GM10248 (cell line): ENCODE measurements at places on chromosomes 13 and 19.

GRCh38 chr13:75876142-75877050 is 240.3 kb downstream of the LMO7 start:
- DNase-seq: peak; percentile 42

DNA sequence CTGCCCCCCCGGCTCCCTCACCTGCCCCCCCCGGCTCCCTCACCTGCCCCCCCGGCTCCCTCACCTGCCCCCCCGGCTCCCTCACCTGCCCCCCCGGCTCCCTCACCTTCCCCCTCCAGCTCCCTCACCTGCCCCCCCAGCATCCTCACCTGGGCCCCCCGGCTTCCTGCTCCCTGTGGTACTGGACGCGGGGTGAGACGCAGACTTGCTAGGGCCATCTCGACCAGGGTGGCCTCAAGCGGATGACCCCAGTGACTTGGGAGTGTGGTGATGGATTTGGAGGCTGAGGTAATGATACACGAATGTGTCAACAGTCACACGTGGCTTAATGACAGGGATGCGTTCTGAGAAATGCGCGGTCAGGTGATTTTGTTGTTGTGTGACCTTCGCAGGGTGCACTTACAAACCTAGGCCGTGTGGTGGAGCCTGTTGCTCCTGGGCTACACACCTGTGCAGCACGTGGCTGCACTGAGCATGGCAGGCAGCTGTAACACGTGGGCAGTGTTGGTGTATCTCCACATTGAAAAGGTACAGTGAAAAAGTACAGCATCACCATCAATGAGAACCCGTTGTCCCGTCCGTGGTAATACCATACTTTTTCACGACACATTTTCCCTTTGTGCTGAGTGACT is 197.8 kb downstream of the TEX29 start:
- DNase-seq: no peak

DNA sequence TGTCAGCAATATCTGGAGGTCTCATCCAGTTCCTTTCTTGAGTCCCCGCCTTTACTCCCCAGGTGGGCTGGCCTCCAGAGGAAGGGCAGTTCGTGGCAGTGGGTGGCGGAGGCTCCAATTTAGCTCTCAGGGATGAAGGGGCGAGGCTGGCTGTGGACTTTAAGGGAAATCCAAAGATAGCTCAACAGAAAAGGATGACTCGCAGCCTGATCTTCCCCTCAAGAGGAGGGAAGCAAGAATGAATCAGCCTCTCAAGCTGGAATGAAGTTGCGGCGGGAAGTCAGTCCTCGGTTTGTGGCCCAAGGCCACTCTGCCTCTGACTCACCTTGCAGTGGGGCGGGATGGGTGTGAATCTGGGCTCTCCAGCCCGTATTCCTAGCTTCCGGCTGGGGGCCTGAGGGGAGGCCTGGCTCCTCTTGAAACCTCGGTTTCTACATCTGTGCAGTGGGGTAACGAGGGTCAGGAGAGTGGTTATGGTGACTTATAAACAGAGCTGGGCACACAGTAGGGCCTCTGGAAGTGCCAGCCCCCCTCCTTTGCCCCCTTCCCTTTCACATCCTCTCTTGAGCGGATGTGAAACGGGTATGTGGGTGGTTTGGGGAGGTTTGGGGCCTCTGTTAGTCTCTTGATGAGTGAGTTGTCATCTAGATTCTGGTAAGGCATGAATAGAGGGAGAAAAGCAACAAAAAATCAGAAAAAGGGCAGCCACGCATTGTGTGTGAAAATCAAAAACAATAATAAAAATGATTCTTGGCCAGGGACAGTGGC is 10.5 kb upstream of the SMG9 start:
- peak; percentile 72 for DNase-seq

- DNase-seq: no peak
These were observed 38.6 kb upstream of the GAS6 start for GRCh38 chr13:113902481-113902880.

DNA sequence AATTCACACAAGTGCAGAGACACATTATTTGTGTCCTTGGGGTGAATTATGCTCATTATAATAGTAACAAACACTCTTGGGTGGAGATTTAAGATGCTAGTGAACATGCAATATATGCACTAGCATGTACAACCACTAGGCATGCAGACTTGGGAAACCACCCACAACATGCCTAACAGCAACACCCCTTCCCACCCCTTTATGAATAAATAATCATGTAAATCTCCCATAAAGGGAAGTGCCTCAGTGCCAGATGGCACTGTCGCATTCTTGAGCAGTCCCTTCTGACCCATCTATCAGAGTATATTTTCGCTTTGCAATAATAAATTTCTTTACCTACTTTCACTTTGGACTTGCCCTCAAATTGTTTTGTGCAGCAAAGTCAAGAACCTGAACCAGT is 1362.2 kb downstream of the OLFM4 start:
- DNase-seq: no peak
